ENCODE measurements at places on chromosomes 12 and 14.

DNA sequence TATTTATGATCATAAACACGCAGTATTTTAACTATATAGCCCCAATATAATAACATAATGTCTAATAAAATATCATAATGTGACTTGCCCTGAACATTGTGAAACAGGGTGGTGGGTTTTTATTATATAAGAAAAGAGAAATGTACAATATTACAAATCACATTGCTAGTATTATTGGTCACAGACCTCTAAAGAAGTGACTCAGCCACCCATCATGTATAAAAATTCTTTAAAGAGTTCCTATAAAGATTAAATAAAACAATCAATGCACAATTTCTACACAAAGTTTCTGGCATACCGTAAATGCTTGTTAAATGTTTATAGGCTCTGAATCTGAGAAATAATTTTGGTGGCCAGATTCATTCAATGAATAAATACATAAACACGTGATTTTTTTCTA, 28.9 kb downstream of the ABCC9 start:
- DNase-seq: no peak

DNA sequence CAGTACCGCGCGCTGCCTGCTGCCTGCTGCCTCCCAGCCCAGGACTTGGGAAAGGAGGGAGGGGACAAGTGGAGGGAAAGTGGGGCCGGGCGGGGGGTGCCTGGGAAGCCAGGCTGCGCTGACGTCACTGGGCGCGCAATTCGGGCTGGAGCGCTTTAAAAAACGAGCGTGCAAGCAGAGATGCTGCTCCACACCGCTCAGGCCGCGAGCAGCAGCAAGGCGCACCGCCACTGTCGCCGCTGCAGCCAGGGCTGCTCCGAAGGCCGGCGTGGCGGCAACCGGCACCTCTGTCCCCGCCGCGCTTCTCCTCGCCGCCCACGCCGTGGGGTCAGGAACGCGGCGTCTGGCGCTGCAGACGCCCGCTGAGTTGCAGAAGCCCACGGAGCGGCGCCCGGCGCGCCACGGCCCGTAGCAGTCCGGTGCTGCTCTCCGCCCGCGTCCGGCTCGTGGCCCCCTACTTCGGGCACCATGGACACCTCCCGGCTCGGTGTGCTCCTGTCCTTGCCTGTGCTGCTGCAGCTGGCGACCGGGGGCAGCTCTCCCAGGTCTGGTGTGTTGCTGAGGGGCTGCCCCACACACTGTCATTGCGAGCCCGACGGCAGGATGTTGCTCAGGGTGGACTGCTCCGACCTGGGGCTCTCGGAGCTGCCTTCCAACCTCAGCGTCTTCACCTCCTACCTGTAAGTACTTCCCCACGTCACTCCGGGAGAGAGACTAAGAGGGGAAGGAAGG, at the start of gene LGR5:
Gene LGR5 (plus strand): TSS at position 186 of the 732 bp plus-strand sequence. CDS start 283 bp downstream, at position 469.
- DNase-seq: no peak

GRCh38 chr12:111031916-111032590, 111.7 kb upstream of the MYL2 start:
- DNase-seq: no peak

- no peak for DNase-seq
Observed at GRCh38 chr12:33672836-33673577, 233.4 kb upstream of the SYT10 start.

DNA sequence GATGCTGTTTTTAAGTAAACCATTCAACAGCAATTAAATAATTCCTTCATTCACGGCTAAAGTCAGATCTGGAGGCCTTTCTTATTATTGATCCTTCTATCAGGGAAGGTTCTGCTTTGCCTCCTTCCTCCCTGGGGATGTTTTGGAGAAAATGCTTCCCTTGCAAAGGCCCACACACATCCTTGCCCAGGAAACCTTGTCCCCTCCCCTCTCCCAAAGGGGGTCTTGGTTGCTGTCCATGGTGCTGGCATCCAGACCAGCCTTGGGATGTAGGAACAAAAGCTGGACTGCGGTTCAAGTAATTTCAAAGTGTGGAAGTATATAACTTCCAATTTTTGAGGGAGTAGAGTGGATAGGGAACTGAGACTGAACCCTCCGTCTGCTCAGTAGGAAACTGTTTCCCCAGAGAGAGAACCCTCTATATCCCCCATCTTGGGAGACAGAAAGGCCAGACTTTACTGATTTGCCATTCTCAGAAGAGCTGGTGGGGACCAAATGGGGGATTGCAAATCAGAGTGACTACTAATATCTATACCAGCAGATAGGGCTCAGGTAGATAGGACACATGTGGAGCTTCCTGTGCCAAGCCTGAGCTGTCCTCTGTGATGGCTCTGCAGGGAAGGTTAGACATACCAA, 5.6 kb downstream of the MARCHF9 start:
- no peak for DNase-seq

DNA sequence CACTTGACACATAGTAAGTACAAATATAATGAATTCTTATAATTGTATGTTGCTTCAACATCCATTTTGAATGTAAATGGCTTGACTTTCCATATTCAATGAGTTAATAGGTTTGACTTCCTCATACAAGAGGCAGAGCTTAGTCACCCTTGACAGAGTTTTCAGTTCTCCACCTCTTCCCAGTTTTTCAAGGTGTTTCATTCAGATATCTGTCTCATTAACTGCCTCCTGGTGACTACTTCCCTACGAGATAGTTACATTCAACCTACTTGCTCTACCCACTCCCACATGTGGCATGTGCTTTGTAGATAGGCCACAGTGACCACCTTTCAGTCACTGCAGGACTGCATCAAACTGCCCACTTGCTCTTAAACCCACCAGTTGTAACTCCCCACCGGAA, 60.0 kb downstream of the MYF5 start:
- DNase-seq: no peak

DNA sequence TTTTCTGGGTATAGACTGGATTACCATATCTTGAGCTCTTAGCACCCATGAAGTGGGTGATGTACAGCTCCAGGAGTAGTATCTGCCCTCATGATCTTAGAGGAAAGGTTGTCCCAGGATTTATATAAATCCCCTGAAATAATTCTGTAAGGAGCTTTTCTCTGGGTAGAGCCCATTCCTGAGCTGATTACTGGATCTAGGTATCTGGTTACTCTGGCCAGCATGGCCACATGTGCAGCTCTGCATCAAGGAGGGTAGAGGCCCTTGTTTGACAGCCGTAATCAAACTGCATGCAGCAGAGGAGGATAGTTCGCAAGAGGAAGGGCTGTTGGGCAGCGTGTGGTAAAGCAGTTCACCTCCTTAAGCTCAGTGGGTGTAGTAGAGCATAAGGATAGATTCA, 8.5 kb downstream of the COX14 start:
- no peak for DNase-seq

DNA sequence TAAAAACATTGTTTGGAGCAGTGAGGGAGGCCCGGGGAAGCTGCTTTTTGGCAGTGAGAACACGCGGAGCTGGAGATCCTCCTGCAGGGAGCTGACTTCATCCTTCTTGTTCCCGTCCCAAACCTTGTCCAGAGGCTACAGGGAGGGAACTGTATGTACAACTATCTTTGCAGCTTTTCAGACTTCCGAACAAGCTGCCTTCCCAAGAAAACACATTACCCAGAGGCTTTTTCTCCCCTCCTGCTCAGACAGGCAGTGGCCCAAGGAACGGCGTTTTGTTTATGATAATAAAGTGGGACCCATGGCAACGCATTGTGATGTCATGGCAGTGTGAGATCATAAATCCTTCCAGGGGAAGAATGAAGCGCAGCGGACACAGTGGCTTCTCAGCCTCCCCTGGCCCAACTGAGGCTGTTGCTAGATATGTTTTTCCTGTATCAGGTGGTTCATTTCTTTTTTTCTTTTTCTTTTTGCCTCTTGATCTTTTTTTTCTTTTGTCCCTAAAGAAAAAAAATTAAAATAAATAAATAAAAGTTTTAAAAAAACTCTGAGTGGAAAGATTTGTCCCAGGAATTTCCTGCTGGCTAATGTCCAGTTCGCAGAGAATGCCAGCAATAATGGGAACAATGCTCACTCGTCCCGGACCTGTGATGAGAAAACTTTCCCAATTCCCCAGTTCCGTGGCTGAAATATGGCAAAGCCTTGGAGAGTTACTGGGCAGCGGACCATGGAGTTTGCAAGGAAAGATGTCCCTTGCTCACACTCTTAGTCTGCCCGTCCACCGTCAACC, 103.4 kb upstream of the MAP1LC3B2 start:
- no peak for DNase-seq

GRCh38 chr12:81077686-81078441, at the start of gene ACSS3:
ACSS3 (plus strand) TSS chr12:81078079; CDS start chr12:81078121, 42 bp downstream.
- no peak for DNase-seq

DNA sequence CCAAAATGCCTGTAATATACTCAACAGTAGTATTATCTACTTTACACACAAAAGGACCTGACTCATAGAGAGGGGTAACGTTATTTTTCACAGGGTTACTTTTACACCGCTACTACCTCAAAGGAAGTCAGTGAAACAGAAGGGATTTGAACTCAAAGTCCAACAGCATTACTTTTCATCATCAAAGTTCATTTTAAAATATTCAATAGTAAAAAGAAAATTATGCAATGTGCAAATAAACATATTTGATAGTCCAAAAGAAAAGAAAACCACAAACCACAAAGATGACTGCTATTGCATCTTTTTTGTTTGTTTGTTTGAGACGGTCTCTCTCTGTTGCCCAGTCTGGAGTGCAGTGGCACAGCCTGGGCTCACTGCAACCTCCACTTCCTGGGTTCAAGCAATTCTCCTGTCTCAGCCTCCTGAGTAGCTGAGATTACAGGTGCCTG, 15.5 kb downstream of the KIF21A start:
- no peak for DNase-seq
